ENCODE measurements at places on chromosomes 13 and 19.

GRCh38 chr13:42836930-42837690, 55.7 kb downstream of the FAM216B start:
- DNase-seq, result no peak

DNA sequence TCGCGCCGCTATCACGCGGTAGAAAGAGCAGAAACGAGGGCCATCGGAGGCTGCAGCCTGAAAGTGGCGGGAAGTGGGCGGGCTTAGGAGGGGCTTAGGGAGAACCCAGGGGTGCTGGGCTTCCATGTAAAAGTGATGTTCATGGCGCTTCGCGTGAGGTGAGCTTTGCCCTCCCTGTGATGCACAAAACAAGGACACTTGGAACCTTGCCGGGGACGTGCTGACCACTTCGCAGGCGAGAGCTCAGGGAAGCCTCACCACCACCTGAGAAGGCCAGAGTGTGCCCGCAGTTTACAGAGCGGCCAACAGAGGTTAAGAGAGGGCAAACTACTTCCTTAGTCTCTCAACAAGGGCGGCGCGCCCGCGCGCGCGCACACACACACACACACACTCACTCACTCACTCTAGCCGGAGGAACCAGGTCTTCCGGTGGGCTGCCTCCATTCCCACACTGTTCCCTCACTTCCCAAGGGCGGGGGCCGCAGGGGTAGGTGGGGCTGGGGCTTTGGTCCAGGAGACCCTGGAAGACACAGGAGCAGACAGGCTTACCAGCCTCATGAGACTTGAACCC, 651 bp downstream of the GAPDHS start:
- no peak for DNase-seq

- no peak for DNase-seq
These were observed 210.9 kb downstream of the RGCC start for GRCh38 chr13:41668130-41668757.

- no peak for DNase-seq
These were observed 2267.7 kb downstream of the PCDH9 start for GRCh38 chr13:64962404-64962803.

DNA sequence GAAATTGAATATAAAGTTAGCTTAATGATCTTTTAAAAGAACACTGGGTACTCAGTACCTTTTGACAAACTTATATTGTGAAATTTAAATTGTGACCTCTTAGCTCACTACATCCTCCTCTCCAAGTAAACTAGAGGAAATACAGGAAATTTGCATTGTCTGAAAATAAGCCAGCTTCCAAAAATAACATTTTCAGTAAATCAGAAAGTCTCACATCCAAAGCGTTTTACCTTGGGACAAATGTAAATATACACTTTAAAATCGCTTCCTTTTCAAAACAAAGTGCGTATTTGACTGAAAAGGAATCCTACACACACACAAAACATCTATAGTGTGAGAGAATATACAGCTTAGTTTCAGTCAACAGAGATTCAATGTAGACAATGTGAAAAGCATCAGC, 2.1 kb upstream of the EFNB2 start:
- DNase-seq, result no peak

- DNase-seq, result no peak
These were observed 1.8 kb upstream of the SLC7A1 start for GRCh38 chr13:29597246-29597645.

GRCh38 chr13:53775807-53776206, 747.2 kb downstream of the OLFM4 start:
- no peak for DNase-seq

- DNase-seq, result no peak
These were observed 22.6 kb upstream of the PPP5C start for GRCh38 chr19:46324277-46324676.

DNA sequence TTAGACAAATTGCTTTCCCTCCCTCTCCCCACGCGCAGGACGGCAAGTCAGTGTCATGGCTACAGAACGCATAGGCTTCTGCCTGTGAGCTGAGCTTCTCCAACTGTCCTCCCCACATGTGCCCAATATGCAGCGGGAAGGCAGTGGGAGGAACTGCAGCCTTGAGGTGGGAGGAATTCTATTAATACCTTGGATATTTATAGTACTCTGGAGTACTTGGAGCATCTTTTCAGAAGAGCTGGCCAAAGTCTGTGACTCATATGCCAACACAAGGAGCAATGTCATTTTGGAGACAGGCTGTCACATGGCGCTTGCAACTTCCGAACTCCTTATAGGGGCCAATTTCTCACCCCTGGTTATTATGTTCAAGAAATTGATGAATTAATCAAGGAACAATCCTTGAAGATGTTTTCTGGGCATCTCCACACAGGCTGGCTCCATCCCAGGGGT, 245.0 kb upstream of the SERP2 start:
- no peak for DNase-seq

Data from cortex of kidney (tissue), 1 donor.